ENCODE measurements at places on chromosomes 6 and 20.

DNA sequence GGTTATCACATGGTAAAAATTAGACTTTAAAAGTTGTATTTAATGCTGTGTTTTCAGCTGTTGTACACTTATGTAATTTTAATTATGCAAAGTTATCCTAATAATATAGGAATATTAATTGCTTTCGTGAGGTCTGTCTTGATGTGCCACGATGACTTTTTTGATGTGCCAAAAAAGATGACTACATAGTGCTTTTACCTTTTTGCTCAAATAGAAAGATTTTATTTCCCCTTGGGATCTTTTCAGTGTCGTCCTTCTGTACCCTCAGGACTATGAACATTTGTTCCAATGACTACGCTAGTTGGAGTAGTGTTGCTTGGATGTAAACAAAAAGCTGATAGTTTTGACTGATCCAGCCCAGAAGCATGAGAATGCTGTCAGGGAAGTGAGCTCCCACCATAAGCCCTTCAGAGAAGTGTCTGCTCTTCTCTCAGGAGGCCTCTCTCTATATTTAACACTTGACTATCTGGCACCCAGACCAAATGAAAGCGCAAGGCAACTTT is 1.2 kb upstream of the CD164 start:
- no peak for DNase-seq

DNA sequence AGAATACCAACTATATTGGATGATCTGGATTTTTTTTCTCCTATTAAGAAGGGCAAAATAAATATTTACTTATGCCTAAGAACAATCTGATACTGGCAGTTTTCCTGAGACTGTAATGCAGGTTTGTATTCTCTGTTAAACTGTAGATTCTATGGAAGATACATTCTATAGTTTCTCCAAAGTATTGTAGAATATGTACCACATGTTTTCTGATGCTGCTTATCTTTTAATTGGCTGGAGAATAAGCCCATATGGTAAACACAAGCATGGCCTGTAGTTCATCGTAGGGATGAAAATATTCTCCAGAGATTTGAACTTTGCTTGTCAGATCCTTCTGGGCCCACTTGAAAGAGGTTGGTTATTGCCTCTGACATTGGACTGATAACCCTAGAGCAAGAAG is 99.1 kb downstream of the CENPW start:
- DNase-seq, result no peak

DNA sequence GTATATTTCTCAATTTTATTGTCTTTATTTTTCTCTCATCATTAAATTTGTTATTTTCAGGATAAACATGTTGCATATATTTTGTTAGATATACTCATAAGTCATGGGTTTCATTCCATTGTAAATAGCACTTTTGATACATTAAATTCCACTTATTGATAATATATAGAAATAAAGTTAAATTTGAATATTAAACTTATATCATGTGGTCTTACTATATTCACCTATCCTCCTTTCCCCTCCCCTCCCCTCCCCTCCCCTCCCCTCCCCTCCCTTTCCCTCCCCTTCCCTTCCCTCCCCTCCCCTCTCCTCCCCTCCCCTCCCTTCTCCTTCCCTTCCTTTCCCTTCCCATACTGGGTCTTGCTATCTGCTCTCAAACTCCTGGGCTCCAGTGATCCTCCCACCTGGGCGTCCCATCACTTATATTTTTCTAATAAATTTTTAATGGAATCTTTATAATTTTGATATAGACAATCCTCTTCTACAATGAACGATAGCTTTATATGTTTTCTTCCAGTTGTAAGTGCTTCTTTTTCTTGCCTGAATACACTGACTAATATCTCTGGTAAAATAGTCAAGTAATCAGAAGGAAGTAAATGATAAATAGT is 692.4 kb downstream of the C6orf118 start:
- no peak for DNase-seq

DNA sequence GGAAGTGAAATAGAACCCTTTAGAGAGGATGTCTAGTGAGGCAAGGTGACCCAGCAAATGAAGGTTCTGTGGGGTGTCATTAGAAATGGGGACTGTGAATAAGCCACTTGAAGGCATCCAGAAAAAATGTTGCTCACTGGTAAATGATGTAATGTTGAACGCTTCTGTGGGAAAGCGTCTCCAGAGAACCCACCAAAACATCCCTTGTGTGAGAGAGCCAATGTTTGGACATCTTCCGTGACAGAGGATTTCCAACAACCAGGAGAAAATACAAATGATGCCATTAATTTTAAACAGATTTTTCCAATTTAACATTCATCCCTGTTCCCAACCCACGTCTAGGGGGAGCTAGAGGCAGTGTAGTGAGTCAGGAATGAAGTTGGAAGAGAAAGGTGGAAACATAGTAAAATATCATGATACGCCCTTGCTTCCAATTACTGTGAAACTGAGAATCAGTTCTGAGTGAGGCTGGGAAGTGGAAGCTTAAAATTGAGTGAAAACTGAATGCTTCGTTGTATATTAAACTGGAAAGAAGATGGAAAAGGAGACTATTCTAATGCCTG is 584.2 kb downstream of the CD109 start:
- DNase-seq, result no peak

- no peak for DNase-seq
Observed at GRCh38 chr6:32107406-32107805, 1.7 kb downstream of the TNXB start.

- no peak for DNase-seq
Observed at GRCh38 chr6:40108736-40109135, 174.5 kb upstream of the MOCS1 start.

Measured in activated naive CD8-positive, alpha-beta T cell treated with anti-CD3 and anti-CD28 coated beads, Interleukin-2, amount 10 ng/mL, durations not matched to agents 7 days and 5 days (primary cell).